ENCODE measurements at places on chromosomes 5 and 9. TPM values are rescaled to one million over a fixed set of nuclear protein-coding genes. Genes with fewer than 3 reads are reported as not detected.

DNA sequence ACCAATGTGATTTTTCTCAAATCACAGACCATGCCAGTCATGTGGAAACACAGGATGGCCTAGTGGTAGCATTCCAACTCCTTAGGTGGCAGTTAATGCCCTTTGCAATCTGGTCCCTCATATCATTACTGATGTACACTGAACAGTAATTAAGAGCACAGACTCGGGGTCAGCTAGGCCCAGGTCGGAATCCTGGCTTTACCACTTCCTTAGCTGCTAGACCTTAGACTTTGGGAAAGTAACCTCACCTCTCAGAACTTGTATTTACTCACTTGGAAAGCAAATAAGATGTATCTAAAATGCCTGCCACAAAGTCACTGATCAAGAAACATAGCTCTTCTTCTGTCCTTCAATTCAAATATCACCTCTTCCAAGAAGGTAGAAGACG, 112.8 kb downstream of the MAPKAP1 start:
- no peak for DNase-seq

The SMIM33 gene
- polyA plus RNA-seq = 0.03 TPM

DNA sequence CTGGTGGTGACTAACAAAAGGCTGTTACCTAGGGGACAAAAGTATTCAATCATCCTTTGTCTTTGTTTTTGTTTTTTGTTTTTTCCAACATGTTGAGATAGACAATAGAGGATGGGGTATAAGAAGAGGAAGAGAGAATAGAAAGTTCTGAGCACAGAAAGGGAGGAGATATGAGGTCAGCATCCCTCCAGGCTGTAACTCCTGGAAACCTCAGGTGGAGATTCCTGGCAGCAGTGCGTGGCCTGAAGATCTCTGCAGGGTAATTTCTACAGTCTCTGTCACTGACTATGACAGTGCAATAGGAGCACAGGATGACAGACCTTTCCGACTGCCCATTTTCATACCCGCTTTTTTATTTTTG, 112.1 kb downstream of the ADRB2 start:
- no peak for DNase-seq

DNA sequence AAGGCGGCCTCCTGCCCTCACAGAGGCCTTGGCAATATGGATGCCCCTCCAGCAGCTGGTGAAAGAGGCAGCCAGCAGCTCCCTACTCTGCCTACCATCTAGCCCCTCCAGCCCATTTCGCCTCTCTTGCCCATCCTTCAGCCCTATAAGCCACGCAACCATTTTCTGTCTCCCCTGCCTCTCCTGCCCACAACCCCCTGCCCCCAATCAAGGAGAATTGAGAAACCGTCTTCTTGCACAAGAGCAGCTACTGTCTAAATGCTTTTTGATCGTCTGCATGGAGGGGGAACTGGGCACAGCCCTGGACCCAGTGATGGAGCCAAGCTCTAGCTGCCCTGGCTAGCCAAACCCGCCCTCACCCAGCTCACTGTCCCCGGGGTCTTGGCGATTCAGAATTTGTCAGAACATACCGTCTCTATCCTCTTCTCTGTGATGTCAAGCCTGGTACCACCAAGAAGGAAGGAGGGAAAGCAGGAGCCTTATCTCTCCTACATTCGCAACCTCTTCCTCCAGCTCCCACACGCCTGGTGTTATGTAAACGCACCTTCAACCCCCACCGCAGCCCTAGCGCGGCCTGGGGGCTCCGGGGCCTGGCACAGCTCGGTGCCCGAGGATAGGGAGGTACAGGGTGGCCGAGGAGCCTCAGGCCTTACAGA, 1.2 kb downstream of the SPRY4 start:
- DNase-seq = no peak

DNA sequence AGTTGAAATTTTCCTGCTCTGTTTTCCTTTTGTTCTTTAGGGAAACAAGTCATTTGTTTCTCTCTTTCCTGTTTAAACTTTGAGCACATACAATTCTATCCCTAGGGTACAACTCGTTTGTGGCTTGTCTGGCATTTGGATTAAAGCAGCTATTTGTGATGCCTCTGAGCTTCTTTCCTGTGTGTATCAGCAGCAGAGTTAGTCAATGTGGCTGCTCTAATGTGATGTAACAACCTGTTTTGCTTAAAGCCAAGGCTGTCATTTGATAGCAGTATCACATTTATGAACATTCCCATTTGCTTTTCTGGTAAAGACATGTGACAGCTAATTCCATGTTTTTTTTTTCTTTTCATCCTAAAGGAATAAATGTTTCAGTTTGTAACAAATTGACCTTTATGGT, 314.3 kb upstream of the CHD1 start:
- DNase-seq = no peak

Data from left renal cortex interstitium (tissue), 4 donors.